Activated CD8-positive, alpha-beta memory T cell treated with anti-CD3 and anti-CD28 coated beads, Interleukin-2, amount 50 U/mL, for 48 hours (primary cell): ENCODE measurements at places on chromosomes 5 and 9.

- no peak for DNase-seq
Observed at GRCh38 chr9:131651599-131651998, 88.3 kb downstream of the RAPGEF1 start.

- no peak for DNase-seq
Observed at GRCh38 chr9:109806506-109807115, 26.6 kb downstream of the PALM2AKAP2 start.

DNA sequence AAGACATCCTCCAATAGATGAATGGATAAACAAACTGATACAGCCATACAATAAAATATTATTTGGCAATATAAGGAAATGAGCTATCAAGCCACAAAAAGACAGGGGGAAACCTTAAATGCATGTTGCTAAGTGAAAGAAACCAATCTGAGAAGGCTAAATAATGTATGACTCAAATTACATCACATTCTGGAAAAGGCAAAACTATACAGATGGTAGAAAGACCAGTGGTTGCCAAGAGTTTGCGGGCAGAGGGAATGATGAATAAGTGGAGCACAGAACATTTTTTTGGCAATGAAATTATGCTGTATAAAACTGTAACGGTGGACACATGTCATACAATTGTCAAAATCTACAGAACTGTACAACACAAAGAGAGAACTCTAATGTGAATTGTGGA, 63.3 kb downstream of the CSF2 start:
- no peak for DNase-seq

- DNase-seq = no peak
Observed at GRCh38 chr5:129001841-129002526, 36.7 kb downstream of the SLC27A6 start.

DNA sequence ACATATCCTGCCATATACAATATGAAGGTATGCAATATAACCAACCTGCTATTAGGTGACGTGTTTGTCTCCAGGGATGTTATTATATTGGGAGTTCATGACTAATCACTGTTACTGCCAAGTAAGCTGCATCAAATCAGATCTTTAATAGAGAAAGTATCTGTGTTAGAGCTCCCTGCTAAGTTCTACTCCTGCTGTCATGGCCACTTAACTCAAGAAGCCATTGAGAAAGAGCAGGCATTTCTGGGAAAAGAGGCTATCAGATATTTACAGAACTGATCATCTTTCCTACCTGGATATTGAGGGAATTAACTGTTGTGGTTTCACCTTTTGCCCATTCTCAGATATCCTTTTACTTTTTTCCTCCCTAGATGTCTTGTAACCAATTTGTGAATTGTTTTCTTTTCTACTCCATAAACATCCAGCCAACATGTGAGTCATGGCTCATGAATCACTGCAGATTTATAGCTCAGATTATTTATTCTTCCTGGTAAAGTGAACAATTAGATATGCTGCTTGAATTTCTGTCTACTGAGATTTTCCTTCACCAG, 634.8 kb upstream of the FAM174A start:
- DNase-seq = no peak

GRCh38 chr9:127455324-127455992, 4.1 kb downstream of the LRSAM1 start:
- no peak for DNase-seq

DNA sequence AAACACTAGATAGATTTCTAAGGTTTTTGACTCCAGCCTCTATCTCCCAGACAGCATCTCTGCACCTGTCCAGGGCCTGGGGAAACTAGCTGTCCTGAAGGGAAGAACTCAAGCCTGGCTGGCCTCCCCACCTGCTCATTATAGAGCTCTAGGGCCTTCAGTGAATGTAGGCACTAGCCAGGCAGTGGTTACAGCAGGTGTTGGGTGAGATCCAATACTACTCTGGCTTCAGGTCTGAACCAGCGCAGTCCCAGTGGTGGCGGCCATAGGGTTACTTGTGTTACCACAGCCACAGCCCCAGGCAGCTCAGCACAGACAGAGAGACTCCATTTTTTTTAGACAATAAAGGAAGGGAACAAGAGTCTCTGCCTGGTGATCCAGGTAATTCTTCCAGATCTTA, 449.2 kb downstream of the IRX1 start:
- no peak for DNase-seq

DNA sequence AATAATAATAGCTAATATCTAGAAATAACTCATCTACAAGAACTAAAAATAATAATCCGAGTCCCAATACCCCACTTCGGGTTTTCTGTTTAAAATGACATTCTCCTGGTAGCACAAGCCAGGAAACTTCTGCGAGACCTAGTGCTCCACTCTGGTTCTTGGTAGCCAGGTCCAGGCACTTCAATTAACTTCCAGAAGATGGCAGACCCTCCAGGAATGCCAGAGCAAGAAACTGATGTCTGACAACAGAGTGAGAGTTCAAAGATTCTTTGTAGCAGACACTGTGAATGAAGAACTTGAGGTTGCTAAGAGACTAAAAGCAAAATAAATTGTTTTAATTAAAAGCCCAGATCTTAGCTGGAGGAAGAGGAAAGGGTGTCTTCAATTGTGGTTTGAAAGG, 1963.3 kb upstream of the CDH9 start:
- DNase-seq = no peak

GRCh38 chr9:118578467-118578866, 790.8 kb downstream of the BRINP1 start:
- DNase-seq = no peak

DNA sequence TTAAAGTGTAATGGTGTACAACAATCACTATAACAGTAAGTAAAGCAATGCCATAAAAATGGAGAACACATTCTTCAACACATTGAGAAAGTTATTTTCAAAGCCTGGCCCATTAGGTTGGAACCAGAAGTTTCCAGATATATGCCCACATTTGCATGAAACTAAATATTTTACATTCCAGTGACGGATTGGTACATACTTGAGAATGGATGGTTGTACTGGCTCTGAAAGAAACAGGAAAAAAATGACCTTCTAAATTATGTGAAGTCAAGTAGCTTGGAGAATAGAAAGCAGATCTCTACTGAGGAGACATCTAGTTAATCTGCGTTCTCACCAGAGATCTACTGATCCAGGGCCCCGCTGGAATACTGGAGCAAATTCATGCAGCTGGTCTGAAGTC, 1037.0 kb downstream of the NR2F1-AS1 start:
- DNase-seq = no peak

- no peak for DNase-seq
Observed at GRCh38 chr5:11719888-11720481, 184.3 kb downstream of the CTNND2 start.
